ENCODE measurements at places on chromosomes 4 and X. TPM values are rescaled to one million over a fixed set of nuclear protein-coding genes. Genes with fewer than 3 reads are reported as not detected.

BCLAF3 gene
- 4.8 TPM for total RNA-seq

GRCh38 chr4:108042927-108043326 lies 53.2 kb downstream of the HADH start:
- no peaks in the 10 kb centered on the region for H3K27me3 ChIP-seq
- H3K27ac ChIP-seq = no peak overlapping the region
- no peak for DNase-seq
- no peak overlapping the region for H3K4me3 ChIP-seq

DNA sequence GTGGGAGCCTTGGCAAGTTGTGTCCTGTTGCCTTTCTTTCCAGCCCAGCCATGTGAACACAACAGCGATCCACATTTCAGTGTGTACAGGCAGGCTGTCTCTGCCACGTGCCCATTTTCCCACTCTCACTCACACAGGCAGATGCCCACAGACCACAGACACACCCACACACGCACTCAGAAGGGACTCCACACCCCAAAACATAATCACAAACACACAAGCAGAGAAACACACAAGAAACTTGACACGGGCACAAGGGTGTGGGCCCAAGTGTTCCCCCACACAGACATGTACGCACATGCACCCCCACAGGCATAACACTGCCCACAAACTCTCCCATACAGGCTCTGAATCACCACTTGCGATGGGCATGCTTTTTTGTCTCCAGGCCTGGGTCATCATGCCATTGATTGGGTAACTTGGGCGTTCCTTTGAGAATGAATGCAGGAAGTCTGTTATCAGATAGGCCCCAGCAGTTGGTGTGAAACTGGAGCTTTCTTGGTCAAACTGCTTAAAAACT lies 84.3 kb downstream of the NBDY start:
- H3K27me3 ChIP-seq = no peaks in the 10 kb centered on the region
- peak overlapping the region; percentile 93 for H3K27ac ChIP-seq
- no peaks in the 10 kb centered on the region for H3K36me3 ChIP-seq

DNA sequence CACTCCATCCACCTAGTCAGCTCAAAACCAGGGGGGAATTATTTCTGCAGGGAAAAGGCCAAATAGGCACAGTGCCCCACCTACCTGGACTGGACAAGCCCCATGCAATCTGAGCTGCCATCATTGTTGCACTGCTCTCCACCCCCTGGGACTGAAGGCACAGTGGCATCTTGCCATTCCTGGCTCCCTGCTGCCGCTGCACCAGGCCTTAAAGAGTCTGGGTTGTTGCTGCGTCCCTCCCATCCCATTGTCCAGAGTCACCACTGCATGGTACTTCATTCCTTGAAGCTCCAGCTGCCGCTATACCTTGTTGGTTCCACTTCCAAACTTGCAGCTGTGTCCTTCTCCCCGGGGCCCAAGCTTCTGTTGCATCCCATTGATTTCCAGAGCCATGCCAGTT lies 629.7 kb downstream of the STIM2 start:
- H3K27ac ChIP-seq = no peak overlapping the region
- H3K27me3 ChIP-seq = no peaks in the 10 kb centered on the region
- H3K36me3 ChIP-seq = no peaks in the 10 kb centered on the region
- DNase-seq = no peak
- H3K4me3 ChIP-seq = no peak overlapping the region
- no peaks in the 10 kb centered on the region for H3K4me1 ChIP-seq

DNA sequence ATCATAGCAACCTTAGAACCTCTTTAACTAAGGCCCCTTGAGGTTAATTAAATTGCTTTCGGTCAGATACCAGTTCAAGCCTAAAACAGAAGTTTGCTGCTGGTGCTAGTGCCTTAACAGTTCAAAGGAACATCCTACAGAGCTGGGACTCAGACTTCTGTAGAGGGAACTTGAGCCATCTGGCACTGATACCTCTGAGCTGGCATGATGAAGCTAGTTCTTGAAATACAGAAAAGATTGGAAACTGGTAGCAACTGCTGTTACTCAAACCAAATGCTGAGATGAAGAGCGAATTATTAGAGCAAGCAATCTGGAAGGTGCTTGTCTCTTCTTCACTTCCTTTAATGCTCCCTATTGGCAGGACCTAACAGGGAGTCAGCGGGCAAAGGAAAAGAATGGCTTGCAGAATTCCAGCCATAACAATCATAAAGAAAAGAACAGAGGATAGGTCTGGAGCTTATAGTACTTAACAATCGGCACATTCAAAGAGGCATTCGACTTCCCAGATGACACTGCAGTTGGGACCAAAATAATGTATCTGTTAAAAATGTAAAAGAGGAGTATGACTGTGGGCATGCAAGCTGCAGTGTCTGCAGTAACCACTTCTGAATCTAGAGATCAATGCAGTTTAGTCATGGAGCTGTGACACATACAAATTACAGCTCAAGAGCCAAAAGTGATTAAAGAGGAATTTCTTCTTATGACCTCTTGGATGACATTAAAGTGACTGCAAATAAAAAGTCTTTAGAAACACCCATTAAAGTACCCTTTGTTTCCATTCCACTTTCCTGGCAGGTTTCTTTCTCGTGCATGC lies 298.9 kb downstream of the PDGFC start:
- H3K36me3 ChIP-seq = no peaks in the 10 kb centered on the region
- no peaks in the 10 kb centered on the region for H3K27me3 ChIP-seq
- DNase-seq = peak; percentile 74
- H3K4me1 ChIP-seq = peaks cover 46% of the 10 kb centered on the region
- H3K4me3 ChIP-seq = peak overlapping the region; percentile 60

ZFP92 gene
- not detected for total RNA-seq

THAP9 gene
- 1.6 TPM for total RNA-seq

- no peaks in the 10 kb centered on the region for H3K27me3 ChIP-seq
- DNase-seq = peak; percentile 90
- H3K36me3 ChIP-seq = no peaks in the 10 kb centered on the region
- peak overlapping the region; percentile 79 for H3K27ac ChIP-seq
- H3K4me3 ChIP-seq = peak overlapping the region; percentile 41
These were observed 37.9 kb downstream of the FAT1 start for GRCh38 chr4:186685767-186686183.

GRCh38 chr4:180617196-180617595 lies 1626.0 kb upstream of the TENM3 start:
- H3K4me1 ChIP-seq = no peaks in the 10 kb centered on the region
- no peak for DNase-seq
- H3K27me3 ChIP-seq = no peaks in the 10 kb centered on the region
- H3K4me3 ChIP-seq = no peak overlapping the region
- H3K36me3 ChIP-seq = no peaks in the 10 kb centered on the region
- H3K27ac ChIP-seq = no peak overlapping the region

USP26 gene
- total RNA-seq = not detected

DNA sequence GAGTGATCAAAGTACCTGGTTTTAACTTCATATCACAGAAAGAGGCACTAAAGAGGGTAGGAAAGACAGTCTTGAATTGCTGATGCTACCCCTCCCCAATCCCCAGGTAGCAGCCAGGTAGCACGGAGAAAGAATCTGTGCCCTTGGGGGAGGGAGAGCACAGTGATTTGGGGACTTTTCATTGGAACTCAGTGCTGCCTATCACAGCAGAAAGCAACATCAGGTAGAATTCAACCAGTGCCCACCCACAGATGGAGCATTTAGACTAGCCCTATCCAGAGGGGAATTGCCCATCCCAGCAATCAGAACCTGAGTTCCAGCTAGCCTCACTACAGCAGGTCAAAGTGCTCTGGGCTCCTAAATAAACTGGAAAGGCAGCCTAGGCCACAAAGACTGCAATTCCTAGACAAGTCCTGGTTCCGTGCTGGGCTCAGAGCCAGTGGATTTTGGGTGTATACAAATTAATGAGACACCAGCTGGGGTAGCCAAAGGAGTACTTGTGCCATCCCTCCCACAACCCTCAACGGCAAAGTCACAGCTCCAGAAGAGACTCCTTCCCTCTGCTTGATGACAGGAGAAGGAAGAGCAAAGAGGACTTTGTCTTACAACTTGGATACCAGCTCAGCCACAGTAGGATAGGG lies 228.1 kb downstream of the THOC2 start:
- H3K27me3 ChIP-seq = no peaks in the 10 kb centered on the region
- peaks cover 10% of the 10 kb centered on the region for H3K4me1 ChIP-seq
- no peak overlapping the region for H3K4me3 ChIP-seq

NHSL2 gene
- 3.2 TPM for total RNA-seq

IQCM gene
- total RNA-seq = not detected

DGKK gene
- total RNA-seq = not detected

GAB3 gene
- total RNA-seq = 0.25 TPM

DNA sequence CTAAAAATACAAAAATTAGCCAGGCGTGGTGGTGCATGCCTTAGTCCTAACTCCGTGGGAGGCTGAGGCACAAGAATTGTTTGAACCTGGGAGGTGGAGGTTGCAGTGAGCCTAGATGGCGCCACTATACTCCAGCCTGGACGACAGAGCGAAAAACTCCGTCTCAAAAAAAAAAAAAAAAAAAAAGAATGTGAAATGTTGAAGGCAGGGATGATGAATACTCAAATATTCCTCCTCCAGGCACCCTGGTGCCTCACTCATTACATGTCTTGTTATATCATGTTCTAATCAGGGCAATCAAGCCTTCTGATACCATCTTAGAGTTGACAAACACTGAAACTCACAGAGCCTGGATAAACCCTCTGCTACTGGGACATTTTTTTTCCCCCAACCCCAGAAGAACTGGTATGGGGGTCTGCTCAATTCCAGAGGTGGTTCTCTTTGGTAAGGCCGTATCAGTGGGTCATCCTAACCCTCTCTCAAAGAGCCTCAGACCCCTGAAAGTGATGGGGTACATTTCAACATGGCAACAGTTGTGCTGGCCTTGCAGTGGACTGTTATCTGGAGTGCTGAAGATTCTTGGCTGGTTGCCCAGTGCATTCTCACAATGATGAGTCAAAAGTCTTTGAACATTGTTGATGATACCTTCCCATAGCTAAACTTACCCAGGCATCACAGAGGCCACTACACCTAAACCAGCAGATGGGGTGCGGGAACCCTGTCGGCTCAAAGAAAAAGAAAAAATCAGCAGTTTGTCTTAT lies 2.4 kb upstream of the SH3KBP1 start:
- H3K4me1 ChIP-seq = peaks cover 18% of the 10 kb centered on the region
- no peaks in the 10 kb centered on the region for H3K27me3 ChIP-seq
- peak; percentile 70 for DNase-seq
- H3K36me3 ChIP-seq = no peaks in the 10 kb centered on the region

GRCh38 chr4:109969087-109969486 lies 56.4 kb downstream of the EGF start:
- H3K27me3 ChIP-seq = no peaks in the 10 kb centered on the region
- H3K4me1 ChIP-seq = peaks cover 20% of the 10 kb centered on the region
- no peak overlapping the region for H3K27ac ChIP-seq
- no peak overlapping the region for H3K4me3 ChIP-seq

Measured in GM23248 (cell line).